Body of pancreas (tissue), 4 donors: ENCODE measurements at places on chromosomes 1 and 21. TPM values are rescaled to one million over a fixed set of nuclear protein-coding genes. Genes with fewer than 3 reads are reported as not detected.

The IPP gene
- total RNA-seq: 7.9 TPM

The GRIK1 gene
- not detected for total RNA-seq

The MANEAL gene
- total RNA-seq: 6.2 TPM

The MATN1 gene
- not detected for total RNA-seq

The MYOG gene
- total RNA-seq: not detected

GRCh38 chr1:26856604-26857469 lies 6.1 kb upstream of the SFN start:
- no peaks in the 10 kb centered on the region for H3K27me3 ChIP-seq
- no peak for DNase-seq
- H3K4me3 ChIP-seq: no peak overlapping the region
- no peaks in the 10 kb centered on the region for H3K36me3 ChIP-seq

DNA sequence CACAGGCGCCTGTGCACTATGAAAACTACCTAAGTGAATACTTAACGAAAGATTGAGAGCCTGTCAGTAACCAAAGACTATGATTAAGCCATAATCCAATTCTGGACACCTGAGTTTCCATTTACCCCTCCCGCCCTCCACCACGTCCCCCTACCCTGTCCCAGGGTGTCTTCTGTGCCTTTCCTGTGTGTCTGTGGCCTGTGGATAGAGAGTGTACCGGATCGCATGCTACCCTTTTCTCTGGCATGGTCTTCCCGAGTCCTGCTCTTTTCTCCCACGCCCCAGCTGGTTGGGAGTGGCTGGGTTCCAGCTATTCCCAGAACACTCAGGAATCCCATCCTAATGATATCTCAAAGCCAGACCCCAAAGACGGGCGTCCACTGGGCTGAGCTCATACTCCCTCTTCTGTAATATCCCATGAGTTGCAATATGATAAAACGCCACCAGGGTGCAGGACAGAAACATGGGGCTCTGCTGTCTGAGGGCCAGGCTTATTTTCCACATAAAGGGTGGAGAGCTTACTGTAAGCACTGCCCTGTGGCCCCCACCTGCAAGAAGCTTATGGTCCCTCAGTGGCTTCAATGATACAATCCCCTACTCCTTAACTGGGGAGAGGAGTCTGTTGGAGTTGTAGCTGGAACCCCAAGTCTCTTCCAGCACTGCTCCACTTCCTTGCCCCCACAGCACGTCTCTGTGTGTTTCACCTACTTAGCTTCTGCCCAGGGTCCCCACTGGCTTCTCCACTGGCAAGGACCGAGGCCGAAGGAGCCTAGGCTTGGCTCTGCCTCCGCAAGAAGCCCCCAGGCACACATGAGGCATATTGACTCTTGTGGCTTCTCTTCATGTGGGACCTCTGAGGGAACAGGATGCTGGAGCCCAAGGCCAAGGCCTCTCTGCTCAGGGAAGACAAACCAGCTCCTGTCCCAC lies 17.6 kb upstream of the ALX3 start:
- H3K4me3 ChIP-seq: no peak overlapping the region
- H3K27me3 ChIP-seq: no peaks in the 10 kb centered on the region
- DNase-seq: peak; percentile 61
- H3K27ac ChIP-seq: no peak overlapping the region
- H3K36me3 ChIP-seq: no peaks in the 10 kb centered on the region

DNA sequence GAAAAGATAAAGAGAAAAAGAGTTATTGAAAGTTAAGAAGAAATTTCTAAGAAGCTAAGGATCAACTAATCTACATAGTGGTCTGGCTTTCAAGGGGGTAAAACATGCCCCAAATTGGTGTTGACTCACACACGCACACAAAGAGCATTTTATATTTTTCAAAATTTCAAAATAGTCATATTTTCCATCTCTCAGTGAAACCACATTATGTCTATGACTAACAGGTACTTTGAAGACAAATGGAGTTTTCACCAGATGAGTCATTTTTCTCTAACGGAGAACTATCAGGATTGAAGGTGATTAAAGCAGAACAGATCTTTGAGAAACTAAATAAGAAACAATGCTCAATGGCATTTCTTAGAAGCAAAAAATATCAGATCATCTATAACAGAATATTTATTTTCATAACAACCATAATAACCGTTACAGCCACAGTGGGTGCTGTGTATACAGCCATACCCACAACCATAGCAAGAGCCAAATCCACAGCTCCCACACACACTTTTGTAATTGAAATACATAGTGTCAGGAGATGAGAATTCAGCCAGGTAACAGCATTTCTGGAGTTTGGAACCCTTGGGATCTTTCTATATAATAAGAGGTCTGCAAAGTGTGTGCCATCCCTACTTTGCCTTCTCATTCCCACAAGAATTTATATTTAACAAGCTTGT lies at the start of gene KRTAP21-3:
Gene KRTAP21-3 (minus strand): TSS at position 539 of the 671 bp plus-strand sequence. CDS start 18 bp downstream, at position 521.
- no peak within 1 kb of the TSS for H3K27ac ChIP-seq
- no peaks in the 10 kb centered on the region for H3K4me1 ChIP-seq
- H3K4me3 ChIP-seq: no peak within 1 kb of the TSS
- no peaks in the 10 kb centered on the region for H3K36me3 ChIP-seq

- H3K27me3 ChIP-seq: no peaks in the 10 kb centered on the region
- DNase-seq: no peak
- no peaks in the 10 kb centered on the region for H3K4me1 ChIP-seq
- H3K4me3 ChIP-seq: no peak overlapping the region
- no peak overlapping the region for H3K27ac ChIP-seq
Measured at GRCh38 chr21:17903929-17904639, 84.9 kb upstream of the C21orf91 start.

- DNase-seq: no peak
- no peak overlapping the region for H3K4me3 ChIP-seq
- no peaks in the 10 kb centered on the region for H3K27me3 ChIP-seq
- H3K4me1 ChIP-seq: peaks cover 13% of the 10 kb centered on the region
- no peaks in the 10 kb centered on the region for H3K36me3 ChIP-seq
Measured at GRCh38 chr21:45449658-45450422, 44.9 kb downstream of the COL18A1 start.

GRCh38 chr1:230694991-230695390 lies 18.9 kb downstream of the AGT start:
- H3K27me3 ChIP-seq: no peaks in the 10 kb centered on the region
- DNase-seq: no peak
- peaks cover 22% of the 10 kb centered on the region for H3K36me3 ChIP-seq
- no peak overlapping the region for H3K4me3 ChIP-seq
- H3K4me1 ChIP-seq: no peaks in the 10 kb centered on the region
- no peak overlapping the region for H3K27ac ChIP-seq

- H3K36me3 ChIP-seq: no peaks in the 10 kb centered on the region
- no peak overlapping the region for H3K27ac ChIP-seq
- no peaks in the 10 kb centered on the region for H3K27me3 ChIP-seq
- no peak overlapping the region for H3K4me3 ChIP-seq
- DNase-seq: peak; percentile 44
- no peaks in the 10 kb centered on the region for H3K4me1 ChIP-seq
Measured at GRCh38 chr1:84122780-84123382, 21.2 kb upstream of the PRKACB start.

DNA sequence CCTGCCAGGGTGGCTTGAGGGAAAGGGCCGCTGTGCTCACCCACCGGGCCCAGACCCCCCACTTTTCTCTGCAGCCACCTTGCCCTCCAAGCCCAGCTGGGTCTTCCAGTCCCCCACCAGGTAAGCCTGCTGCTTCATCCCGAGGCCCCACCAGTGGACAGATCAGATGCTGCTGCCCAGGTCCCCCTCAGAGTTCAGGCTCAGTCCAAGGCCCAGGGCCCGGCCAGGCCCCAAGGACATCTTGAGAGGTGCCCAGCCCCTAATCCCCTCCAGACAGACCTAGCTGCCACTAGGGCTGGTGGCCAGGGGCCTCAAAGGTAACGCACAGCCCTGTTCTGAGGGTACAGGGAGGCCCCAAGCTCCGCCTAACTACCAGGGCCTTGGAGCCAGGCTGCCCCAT lies 58.6 kb downstream of the MEGF6 start:
- peaks cover 9% of the 10 kb centered on the region for H3K4me1 ChIP-seq
- DNase-seq: no peak
- H3K27ac ChIP-seq: no peak overlapping the region
- no peaks in the 10 kb centered on the region for H3K27me3 ChIP-seq
- H3K36me3 ChIP-seq: no peaks in the 10 kb centered on the region
- H3K4me3 ChIP-seq: no peak overlapping the region

DNA sequence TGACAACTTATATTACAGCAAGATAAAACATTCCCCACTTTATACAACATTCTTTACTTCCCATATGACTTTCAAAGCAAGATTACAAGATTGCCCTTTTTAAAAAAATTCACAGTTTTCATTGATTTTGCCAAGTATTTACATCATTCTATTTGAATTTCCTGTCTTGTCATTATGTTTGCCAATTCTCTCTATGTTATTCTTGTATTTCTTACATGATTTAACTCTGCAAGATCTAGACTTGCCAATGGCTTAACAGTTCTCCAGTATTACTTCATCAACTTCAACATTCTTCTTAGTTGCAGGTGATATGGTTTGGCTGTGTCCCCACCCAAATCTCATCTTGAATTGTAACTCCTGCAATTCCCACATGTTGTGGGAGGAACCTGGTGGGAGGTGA lies 31.6 kb downstream of the FMO4 start:
- H3K27me3 ChIP-seq: no peaks in the 10 kb centered on the region
- no peak for DNase-seq
- H3K4me1 ChIP-seq: peaks cover 14% of the 10 kb centered on the region
- H3K27ac ChIP-seq: no peak overlapping the region
- H3K4me3 ChIP-seq: no peak overlapping the region

- no peak for DNase-seq
- H3K36me3 ChIP-seq: peaks cover 7% of the 10 kb centered on the region
- H3K27me3 ChIP-seq: no peaks in the 10 kb centered on the region
- H3K4me1 ChIP-seq: no peaks in the 10 kb centered on the region
- H3K4me3 ChIP-seq: no peak overlapping the region
Measured at GRCh38 chr1:169849346-169850022, 44.2 kb downstream of the SCYL3 start.

DNA sequence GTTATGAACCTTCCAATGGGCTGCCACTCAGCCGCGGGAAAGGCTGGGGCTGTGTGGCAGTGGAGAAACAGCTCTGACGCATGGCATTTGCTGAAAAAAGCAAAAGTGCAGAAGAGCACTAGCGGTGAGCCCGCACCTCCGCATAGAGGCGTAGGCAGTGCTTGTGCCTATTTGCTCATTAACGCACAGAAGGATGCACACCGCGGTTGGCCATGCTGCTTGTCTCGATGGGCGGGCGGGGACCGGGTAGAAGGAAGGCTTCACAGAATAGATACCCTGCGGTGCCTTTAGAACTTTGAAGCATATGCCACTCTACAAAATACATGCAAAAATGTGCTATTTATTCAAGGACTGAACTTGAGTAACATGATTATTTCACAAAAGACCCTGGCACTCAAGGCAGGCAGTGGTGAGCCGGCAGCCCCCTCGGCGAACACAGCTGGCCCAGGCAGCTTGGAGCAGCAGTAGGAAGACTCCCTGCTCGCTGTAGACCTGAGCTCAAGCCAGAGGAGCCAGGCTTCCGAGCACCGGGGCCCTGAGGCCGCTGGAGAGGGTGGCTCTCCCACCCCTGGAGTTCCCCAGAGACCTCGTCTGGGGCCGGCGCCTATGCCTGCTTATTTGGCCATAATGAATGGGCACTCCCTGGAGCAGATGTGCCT lies 71.5 kb downstream of the SIK1 start:
- no peak overlapping the region for H3K27ac ChIP-seq
- H3K27me3 ChIP-seq: no peaks in the 10 kb centered on the region
- no peak overlapping the region for H3K4me3 ChIP-seq
- DNase-seq: no peak

- no peak for DNase-seq
- no peak overlapping the region for H3K27ac ChIP-seq
- no peaks in the 10 kb centered on the region for H3K27me3 ChIP-seq
- H3K36me3 ChIP-seq: no peaks in the 10 kb centered on the region
- H3K4me3 ChIP-seq: no peak overlapping the region
Measured at GRCh38 chr1:68706639-68707317, 209.9 kb upstream of the DEPDC1 start.
